Dermis microvascular lymphatic vessel endothelial cell (primary cell): ENCODE measurements at places on chromosomes 7 and 10. TPM values are rescaled to one million over a fixed set of nuclear protein-coding genes. Genes with fewer than 3 reads are reported as not detected.

CALHM1 gene
- total RNA-seq: not detected in 2 replicates

TMEM273 gene
- total RNA-seq: 14.8 and 68.7 TPM in 2 replicates

MSMB gene
- not detected in 2 replicates for total RNA-seq

THSD7A gene
- total RNA-seq: 15.8 and 24.9 TPM in 2 replicates

MINPP1 gene
- total RNA-seq: 14.6 and 17.7 TPM in 2 replicates
